ENCODE measurements at places on chromosomes 5 and 9. TPM values are rescaled to one million over a fixed set of nuclear protein-coding genes. Genes with fewer than 3 reads are reported as not detected.

RAI14 gene
- polyA plus RNA-seq, result 82.7 TPM

OR2K2 gene
- not detected for polyA plus RNA-seq

GRCh38 chr5:132263548-132264261 is 6.2 kb downstream of the PDLIM4 start:
- no peak for DNase-seq

DNA sequence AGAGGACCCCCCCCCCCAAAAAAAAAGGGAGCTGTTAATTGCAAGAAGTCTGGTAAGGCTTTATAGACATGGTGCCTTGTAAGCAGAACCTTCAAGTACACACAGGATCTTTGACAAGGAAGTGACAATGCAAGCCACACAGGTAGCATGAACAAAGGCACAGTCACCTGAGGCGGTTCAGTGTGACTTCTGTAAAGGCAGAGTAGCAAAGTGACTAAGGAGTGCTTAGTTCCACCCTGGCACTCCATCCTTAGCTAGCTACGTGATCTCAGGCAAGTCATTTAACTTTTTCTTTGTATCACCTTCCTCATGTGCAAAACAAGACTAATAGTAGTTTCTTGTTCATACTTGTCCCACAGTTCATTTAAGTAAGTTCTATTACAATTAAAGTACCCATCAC is 282.0 kb downstream of the PRELID2 start:
- DNase-seq, result no peak

DNA sequence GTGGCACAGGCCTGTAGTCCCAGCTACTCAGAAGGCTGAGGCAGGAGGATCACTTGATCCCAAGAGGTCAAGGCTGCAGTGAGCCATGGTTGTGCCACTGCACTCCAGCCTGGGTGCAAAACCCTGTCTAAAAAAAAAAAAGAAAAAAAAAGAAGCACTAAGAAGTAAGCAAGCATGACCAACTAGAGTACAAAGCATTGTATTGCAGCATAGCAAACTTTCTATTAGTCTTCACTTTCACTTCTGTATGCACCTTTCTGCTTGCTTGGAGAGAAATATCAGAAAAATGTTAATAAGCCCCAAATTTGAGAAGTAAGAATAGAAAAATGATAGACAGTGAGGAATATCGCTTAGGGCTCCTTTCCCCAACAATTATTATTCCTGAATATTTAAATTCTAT is 497.7 kb upstream of the WWC1 start:
- no peak for DNase-seq

DNA sequence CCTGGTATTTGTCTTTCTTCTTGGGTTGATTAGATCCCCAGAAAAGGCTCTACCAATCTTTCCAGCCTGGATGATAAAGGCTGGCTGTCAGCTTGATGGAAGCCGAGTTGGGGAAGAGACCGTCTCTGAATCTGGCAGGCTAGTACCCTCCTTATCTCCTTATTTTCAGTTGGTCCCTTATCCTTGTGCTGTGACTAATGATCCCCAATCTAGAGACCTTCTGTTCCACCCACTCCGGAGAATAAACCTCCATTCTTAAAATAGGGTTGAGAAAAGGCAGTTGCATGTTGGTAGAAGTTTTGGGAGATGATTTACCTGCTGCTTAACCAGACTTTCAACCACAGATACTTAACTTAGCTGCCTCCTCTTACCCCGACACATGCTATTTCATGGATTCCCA is 52.3 kb downstream of the PRKACG start:
- no peak for DNase-seq

GRCh38 chr5:170296036-170296934 is 1.3 kb downstream of the LCP2 start:
- DNase-seq, result no peak

GRCh38 chr5:149207831-149208230 is 63.8 kb upstream of the AFAP1L1 start:
- DNase-seq, result no peak

DNA sequence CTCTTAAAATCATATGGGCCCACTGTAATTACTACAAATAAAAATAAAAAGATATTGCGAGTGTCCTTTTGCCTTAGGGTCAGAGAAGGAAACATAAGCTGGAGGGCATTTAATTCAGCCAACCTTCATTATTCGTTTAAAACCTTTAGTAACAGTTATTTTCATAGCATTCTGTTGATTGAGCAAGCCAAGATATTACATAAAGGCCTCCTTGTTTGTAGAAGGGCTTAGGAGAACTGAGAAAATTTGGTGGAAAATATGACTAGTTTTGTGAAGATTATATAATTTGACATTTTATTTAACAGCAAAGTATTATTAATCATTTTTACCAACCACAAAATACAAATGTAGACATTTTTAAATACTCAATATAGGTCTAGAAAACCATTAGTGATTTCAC is 62.2 kb downstream of the COX7C start:
- DNase-seq, result no peak

DNA sequence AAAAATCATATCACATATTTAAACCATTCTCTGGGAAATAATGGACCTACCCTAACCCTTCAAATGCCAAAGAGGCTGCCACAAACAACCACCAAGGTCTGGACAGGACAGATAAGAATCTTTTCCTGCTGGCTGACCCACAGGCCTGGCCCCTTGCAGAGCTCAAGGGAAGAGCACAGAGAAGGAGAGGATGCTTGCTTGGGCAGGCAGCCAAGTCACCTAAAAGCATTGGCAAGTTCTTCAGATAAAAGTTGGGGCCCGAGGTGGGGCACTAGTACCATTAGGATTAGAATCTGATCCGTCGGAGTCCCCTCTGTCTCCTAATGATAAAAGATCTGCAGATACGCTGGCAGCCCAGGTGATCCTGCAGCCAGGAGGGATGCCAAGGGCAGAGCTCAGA is 176.6 kb downstream of the GABBR2 start:
- DNase-seq, result no peak

All from right renal pelvis (tissue), 4 donors.